ENCODE measurements at places on chromosomes 3 and 15.

- ATAC-seq = no peak
These were observed 1.9 kb downstream of the FSD2 start for GRCh38 chr15:82803793-82804574.

GRCh38 chr3:85255949-85256348 is 297.2 kb downstream of the CADM2 start:
- ATAC-seq = no peak

DNA sequence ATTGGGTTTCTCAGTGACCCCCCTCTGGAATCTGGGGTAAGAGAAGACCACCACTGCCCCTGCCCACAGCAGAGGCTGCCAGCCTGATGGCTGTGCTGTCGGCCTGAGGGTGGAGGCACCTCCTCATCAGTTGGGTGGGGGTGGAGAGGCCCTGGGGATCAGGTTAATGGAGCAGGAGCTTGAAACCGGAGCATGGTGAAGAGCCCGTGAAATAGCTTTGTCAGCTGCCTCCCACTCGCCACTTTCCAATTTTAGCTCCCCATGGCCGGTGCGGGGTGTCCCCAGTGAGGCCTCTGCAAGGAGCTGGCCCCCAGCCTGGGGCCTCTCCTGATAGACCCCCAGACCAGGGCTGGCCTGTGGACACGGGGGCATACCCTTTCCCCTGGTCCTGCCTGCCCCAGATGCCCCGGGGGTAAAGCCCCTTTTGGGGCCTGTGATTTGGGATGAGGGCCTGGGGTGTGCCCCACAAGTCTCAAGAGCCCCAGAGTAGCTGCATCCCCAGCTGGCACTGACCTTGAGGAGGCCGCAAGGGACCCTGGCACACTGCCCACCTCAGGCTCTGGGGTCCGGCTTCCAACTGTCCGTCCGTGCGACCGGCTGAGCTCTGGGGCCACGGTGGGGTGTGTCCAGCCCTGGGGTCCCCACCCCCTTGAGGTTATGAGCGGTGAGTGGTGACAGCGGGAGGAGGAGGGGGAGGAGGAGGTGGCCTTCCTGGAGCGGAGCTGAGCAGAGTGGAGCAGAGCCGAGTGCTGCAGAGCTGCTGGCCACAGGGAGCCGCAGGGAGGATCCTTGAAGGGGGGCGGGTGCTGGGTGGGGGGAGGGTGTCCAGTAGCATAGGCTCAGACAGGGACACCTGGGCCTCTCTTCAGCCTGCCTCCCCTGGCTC is at the start of gene HHATL:
Gene HHATL (minus strand): TSS at position 733 of the 886 bp plus-strand sequence. CDS start 1,972 bp downstream, outside the sequence.
- no peak for ATAC-seq

DNA sequence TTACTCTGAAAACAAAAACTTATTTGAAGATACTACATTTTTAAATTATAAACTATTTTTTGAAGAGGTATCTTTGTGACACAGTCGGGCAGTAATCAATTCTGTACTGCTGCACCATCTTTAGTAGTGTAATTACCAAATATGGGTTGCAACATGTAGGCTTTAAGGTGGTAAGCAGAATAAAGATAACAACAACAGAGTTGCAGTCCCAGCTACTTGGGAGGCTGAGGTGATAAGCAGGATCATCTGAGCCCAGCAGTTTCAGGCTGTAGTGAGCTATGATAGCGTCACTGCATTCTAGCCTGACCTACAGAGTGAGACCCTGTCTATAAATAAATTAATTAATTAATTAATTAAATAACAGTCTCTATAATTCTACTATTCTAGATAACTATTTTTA is 6.0 kb downstream of the PLOD2 start:
- ATAC-seq = no peak

- ATAC-seq = no peak
These were observed 17.4 kb upstream of the MKRN3 start for GRCh38 chr15:23548071-23548470.

GRCh38 chr3:39118079-39118478 is 10.6 kb downstream of the TTC21A start:
- ATAC-seq = peak; percentile 64

DNA sequence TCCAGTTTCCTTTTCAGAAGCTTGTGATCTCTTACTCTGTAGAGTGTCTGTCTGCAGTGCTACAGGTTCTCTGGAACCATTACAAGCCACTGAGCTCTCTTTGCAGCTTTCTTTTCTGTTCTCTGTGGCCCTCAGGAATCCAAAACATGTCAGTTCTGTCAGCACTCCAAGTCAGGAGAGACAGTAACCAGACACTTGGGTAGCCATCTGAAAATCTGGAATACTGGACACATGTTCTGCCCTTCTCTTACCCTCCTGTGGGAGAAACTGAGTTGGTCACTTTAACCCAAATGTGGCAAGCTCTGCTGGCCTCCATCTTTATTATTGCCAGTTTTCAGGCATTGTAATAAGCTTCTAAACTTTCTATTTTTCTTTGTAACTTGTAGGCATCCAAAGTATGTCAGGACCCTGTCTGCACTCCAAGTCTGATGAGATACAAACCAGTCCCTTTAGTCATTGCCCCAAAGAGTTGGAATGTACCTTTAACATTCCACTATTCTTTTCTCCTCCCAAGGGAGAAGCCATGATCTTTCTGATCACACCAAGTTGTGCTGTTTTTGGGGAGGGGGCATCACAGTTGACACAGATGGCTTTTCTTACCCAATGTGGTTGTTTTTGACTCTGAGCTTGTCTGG is 183.7 kb downstream of the DPH6 start:
- no peak for ATAC-seq

DNA sequence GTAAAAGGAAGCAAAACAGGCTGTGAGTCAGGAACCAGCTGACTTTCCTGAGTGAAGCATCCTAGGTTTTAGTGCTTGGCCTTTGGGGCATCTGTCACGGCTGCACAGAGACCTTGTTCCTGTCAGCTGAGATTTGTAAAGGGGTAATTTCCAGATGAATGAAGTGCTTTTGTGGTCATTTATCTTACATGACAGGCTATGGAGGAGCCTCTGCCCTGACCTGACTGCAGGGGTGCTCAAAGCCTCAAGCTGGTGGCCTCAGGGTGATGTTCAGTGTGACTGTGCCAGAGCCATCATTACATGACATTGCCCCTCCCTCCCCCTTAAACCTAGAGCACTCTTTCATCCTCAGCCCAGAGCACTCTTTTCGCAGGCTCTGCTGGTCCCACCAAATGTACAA is 132.5 kb downstream of the ARNT2 start:
- ATAC-seq = no peak

GRCh38 chr3:178236555-178237277 is 299.5 kb upstream of the KCNMB2 start:
- ATAC-seq = no peak

GRCh38 chr3:197317250-197317963 is 19.0 kb upstream of the DLG1 start:
- ATAC-seq = no peak

DNA sequence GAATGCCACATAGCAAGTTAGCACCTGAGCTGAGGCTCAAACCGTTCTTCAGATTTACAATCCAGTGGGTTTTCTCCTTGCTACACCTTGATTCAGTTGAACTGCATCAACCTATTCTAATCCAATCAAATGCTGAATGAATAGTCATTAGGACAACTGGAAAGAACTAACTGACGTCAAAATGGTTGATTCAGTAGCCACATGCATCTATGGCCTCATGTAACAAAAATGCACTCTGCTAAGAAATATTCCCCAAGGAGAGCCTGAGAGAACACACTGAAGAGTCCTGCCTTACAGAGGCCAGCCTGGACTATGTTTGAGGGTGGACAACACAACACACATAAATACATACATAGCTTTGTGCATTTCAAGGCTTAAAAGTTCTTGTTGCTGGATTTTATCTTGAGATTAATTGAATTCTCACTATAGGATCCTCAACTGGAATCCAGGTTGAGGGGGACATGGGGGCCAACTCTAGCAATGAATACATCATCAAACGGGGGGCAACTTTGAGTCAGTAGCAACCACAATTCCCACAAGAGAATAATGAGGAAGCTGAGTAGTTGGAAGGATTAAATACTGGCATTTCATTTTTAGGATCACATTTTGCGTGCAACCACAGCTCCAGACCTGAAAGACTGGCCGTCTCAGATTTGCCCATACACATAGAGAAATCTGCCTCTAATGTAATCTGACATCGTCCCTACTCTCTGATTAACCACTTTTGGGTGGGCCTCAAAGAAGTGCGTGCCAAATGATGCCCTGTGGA is 280.2 kb upstream of the ICE2 start:
- no peak for ATAC-seq

DNA sequence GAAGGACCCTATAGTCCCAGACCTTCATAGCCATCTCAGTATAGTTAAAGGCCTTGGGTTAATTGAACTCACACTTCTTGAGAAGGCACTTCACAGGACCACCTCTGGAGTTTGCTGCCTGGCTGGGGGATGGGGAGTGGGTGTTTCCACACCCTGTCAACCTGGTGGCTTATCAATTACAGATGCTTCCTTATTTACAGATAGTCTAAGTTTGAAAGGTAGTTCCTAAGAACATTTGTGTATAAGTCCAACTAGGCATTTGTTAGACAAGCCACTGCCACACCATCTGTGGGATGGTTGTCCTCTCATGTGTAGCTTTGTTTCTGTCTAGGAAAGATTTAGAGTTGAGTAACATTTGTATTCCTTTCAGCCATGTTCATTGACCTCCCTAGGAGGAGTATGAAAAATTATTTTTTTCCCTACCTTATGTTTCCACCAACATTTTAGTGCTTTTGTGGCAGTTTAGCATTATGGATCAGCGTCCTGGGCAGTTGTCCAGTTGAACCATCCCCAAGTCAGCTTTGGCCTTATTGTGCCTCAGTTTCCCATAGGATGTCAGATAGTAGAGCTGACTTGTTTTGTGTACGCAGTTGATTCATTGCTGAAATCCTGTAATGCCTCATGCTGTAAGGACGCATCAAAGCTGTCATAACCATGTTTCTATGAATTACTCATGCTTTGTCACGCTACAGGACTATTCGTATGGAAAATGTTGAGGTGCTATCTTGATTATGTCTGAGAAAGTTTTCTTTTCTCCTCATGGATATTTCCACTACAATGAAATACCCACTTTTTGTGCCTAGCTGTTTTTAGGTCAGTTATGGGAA is 21.2 kb upstream of the SIAH2 start:
- peak; percentile 72 for ATAC-seq

- ATAC-seq = no peak
These were observed 84.4 kb upstream of the MELTF start for GRCh38 chr3:197114007-197114406.

GRCh38 chr3:816605-817004 is 276.2 kb upstream of the CNTN6 start:
- ATAC-seq = no peak

DNA sequence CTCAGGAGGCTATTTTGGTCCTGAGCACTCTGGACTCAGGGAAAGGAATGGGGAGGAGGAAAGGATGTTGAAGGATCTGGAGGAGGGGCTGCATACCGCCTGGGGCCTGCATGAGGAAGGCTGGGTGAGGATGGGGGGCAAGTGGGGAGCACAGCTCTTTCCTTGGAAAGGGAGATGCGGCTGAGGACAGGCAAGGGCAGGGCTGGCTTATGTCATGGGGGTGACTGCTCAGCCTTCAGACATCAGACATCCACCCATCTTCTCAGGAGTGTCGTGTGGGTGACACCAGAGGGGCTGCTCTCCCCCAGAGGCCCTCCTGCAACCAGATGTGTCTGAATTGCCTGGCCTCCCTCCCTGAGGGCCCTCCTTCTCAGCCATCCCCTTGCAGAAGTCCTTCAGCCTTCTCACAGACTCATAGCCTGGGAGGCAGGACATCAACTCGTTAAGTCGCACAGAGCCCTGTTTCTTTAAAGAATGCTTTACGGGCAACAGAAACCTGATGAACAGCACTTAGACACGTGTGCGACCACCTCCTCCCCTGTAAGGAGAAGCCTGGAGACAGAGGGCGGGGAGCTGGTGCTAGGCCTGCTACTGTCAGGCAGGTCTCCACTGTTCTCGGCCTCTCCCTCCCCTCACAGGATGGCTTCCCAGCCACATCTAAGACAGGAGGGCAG is 252.3 kb downstream of the OCA2 start:
- ATAC-seq = no peak

DNA sequence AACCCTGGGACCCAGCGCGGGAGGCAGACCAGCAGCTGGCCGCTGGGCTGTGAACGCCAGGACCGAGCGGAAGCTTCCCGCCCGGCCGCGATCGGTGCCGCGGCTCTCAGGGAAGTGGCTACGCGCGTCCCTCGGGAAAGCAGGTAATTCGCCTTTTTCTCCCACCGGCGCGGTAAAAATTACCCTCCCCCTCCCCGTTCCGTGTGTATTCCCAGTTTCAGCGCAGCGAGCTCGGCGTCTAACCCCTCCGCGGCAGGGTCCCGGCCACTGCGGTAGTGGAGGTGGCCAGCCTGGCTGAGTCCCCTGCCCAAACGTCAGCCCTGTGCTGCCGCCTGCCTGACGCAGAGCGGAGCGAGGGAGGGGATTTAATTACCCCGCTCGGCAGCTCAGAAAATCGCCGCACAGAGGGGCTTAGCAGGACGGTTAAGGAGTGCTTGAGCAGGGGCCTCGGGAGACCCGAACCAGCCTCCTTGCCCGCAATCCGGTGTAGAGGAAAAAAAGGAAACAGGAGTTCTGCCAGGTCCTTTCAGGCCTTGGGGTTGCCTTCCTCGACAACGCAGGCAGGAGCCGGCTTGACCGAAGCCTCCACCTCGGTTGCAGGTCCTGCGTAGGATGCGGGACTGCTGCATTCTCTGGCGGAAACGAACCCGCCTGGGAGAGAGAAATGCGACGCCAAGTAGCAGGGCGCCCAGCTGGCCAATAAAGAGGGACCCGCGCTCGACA is 2.9 kb downstream of the GATA2 start:
- ATAC-seq = no peak

DNA sequence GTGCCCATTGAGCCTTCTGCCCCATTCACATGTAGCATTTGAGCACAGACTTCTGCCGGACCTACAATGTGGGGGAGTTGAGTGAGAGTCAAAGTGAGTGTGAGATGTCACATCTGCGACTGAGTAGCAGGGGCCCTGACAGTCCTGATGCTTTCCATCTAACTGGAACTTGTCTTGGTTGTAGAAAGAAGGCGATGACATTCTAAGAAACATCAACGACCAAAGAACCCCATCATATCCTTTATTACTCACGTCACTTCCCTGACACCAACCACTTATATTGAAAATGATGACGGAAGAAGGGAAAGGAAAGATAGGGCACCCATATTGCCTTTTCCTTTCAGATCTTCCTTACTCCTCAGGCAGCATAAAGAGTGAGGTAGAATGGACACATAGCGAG is 30.5 kb downstream of the SMAD3 start:
- no peak for ATAC-seq

- ATAC-seq = no peak
These were observed 164.5 kb downstream of the PTPRG start for GRCh38 chr3:61725851-61726333.

- no peak for ATAC-seq
These were observed 10.8 kb upstream of the C3orf22 start for GRCh38 chr3:126569390-126569975.
